ENCODE measurements at places on chromosomes 16 and 17.

DNA sequence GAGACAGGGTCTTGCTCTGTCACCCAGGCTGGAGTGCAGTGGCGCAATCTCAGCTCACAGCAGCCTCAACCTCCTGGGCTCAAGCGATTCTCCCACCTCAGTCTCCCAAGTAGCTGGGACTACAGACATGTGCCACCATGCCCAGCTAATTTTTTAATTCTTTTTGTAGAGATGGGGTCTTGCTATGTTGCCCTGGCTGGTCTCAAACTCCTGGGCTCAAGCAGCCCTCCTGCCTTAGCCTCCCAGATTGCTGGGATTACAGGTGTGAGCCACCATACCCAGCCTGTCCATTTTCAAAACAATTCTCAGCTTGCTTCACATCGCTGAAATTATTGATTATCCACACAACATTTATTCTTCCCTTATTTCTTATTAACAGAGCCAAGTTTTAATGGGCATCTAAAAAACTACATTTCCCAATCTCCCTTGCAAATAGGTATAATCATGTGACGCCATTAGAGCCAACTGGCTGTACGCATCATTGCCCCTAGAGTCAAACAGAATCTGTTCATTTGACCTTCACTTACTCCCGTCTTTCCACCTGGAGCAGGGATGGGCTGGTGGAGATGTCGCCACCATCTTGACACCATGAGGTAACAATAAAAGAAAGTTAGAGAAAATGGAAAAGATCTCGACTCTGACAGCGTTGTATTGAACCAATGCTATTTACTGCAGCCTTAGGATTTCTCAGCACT lies 148.0 kb upstream of the FOXF1 start:
- no peak for DNase-seq

- DNase-seq: no peak
Measured at GRCh38 chr16:63745456-63745855, 1376.4 kb downstream of the CDH11 start.

DNA sequence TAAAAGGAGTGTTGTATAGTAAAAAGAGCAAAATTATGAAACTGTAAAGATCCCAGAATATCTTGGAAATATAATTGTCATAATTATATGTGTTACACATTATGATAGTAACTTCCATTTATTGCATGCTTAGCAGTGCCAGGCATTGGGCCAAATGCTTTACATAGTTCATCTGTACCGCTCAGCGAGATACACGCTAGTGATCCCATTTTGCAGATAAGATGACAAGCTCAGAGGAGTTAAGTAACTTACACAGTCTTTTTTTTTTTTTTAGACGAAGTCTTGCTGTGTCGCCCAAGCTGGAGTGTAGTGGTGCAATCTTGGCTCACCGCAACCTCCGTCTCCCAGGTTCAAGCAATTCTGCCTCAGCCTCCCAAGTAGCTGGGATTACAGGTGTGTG lies 6.8 kb upstream of the EZH1 start:
- DNase-seq: no peak

DNA sequence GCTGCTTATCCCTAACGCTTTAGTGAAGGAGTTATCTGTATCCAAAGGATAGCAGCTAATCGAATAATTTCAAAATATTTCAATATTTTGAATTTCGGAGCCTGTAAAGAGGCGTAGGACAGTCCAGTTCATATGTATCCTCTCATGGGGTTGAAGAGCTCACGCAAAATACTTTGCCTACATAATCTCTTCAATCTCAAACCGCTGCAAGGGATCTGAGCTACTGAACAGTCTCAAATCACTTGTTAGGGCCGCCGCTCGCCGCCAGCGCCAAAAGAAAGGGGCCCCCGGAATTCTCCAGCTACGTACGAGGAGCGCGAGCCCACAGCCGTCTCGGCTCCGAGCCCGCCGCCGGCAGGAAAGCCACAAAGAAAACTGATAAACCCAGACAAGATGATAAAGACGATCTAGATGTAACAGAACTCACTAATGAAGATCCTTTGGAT lies 601 bp upstream of the RFWD3 start:
- DNase-seq: peak; percentile 33

GRCh38 chr17:47162013-47162622 lies 27.0 kb downstream of the CDC27 start:
- no peak for DNase-seq

DNA sequence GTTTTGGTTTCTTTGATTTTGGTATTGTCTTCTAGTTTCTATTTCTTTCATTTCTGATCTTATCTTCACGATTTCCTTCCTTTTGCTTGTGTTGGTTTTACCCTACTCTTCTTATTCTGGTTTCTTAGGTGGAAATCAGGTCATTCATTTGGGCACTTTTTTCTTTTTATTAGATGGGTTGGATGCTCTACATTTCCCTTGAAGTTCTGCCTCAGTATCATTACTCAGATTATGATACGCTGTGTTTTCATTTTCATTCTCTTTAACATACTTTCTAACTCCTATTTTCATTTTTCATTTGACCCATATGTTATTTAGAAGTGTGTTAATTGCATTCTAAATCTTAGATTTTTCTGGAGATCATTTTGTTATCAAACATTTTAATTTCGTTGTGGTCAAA lies 108.6 kb downstream of the IRF8 start:
- DNase-seq: no peak

- DNase-seq: peak; percentile 47
Measured at GRCh38 chr16:3022208-3022683, 1.5 kb downstream of the HCFC1R1 start.

DNA sequence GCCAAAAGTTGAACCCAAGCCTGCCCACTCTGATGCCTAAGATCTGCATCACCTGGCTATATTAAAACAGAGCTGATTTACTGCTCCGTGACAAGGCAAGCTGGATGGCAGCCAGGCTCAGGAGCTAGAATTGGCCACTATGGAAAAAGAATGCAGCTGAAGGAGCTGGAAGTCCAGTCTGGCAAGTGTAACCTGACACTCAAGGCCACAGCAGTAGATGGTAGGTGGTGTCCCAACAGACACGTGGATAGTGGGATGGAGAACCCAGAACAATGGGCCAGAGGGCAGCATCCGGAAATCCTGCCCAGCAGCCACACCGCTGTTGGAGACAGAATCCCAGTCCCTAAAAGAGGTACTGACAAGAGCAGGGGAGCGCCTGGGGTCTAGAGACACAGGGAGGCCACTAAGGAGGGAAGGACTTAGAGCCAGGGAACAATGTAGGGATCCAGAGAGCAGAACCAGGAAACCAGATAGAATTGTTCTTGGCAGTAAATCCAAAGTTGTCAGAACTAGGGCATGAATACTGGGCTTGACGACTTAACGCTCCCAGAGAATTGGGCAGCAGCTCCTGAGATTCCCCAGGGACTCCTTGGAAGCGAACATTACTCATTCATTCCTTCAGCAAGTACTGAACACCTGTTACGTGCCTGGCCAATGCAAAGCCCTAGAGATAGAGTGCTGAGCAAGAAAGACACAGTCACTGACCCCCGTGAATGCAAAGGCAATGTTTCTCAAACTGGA lies 85.7 kb downstream of the CDYL2 start:
- no peak for DNase-seq

GRCh38 chr17:10130263-10130662 lies 68.1 kb downstream of the GAS7 start:
- no peak for DNase-seq

- no peak for DNase-seq
Measured at GRCh38 chr17:34082404-34082803, 172.7 kb upstream of the CCL2 start.

DNA sequence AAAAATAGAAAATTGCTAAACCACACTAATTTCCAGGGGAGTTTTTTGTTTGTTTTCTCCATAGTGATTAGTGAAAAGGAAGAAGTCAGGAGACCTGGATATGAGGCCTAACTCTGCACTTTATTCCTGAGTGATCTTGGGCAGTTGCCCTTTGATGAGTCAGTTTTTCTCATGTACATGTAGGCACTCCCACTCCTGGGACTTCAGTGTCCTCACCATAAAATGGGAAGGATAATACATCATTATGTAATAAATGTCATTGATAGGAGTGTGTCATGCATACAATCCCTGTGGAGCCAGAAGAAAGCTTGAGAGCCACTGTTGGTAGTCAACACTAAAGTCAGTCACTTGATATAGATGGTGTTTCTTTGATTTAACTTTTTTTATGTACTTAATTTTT lies 32.5 kb downstream of the WIPF2 start:
- no peak for DNase-seq

GRCh38 chr16:59259950-59260319 lies 525.8 kb upstream of the GOT2 start:
- no peak for DNase-seq

DNA sequence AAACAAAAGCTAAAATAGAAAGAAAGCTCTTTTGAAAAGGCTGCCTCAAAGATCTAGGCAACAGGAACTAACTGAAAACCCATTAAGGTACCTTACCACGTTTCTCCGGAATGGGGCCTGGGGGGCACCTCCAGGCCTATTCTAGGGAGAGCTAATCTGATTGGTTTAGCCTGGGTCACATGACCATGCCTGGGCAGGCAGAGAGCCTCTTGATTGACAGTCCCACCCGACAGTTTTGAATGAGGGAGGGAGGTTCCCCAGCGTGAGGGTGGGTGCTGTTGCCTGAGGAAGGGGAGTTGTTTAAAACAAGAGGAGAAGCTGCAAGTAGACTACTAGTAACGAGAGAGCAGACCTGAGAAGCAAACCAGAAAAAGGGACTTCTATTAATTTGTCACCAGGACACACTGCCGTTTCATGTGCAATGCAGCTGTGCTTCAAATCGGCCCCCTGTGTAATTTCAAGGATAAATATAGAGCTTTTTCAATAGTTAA lies 143.4 kb upstream of the HS3ST2 start:
- peak; percentile 48 for DNase-seq

DNA sequence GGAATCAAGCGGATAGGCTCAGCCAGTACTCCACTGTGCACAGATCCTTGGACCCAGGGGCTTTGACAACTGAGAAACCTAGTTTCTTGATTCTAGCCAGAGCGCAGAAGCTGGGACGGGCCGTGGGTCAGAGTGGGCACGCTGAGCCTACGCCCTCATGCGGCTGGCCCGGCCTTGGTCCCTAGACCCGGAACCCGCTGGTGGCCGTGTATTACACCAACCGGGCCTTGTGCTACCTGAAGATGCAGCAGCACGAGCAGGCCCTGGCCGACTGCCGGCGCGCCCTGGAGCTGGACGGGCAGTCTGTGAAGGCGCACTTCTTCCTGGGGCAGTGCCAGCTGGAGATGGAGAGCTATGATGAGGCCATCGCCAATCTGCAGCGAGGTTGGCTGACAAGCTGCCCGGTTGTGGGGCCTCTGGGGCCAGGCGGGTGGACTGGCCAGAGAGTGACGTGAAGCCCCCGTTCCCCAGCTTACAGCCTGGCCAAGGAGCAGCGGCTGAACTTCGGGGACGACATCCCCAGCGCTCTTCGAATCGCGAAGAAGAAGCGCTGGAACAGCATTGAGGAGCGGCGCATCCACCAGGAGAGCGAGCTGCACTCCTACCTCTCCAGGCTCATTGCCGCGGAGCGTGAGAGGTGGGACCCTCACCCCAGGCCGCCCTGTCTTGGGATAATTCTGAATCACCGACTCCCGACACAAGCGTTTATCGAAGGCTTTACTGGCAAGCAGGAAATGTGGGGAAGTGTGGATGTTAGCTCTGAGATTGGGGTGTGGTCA lies 946 bp downstream of the STUB1 start:
- DNase-seq: peak; percentile 77

DNA sequence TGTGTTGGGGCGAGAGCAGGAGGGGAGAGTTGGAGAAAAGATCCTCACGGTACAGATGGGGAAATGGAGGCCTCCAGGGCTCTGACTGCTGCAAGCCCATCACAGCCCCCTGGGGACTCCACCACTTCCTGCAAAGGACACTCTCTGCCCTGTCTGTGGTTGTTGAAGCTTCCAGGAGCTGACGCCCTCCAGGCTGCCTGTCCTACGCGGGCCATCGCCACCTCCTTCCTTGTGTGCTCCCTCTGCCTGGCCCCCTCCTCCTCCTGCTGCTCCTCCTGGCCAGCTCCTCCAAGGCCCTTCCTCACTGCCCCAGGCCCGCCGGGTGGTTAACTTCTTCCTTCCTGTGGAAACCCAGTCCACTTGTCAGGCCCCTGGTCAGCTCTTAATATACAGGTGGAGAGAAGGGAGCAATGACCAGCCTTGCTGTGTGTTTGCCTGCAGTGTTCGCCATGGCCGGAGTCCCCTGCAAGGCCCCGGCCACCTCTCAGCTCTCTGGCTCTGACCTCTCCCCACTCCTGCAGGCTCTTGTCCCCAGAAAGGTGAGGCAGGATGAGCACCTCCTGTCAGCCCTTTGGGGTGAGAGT lies 18.4 kb upstream of the STAC2 start:
- no peak for DNase-seq

- DNase-seq: no peak
Measured at GRCh38 chr16:9012848-9013507, 49.3 kb upstream of the USP7 start.

DNA sequence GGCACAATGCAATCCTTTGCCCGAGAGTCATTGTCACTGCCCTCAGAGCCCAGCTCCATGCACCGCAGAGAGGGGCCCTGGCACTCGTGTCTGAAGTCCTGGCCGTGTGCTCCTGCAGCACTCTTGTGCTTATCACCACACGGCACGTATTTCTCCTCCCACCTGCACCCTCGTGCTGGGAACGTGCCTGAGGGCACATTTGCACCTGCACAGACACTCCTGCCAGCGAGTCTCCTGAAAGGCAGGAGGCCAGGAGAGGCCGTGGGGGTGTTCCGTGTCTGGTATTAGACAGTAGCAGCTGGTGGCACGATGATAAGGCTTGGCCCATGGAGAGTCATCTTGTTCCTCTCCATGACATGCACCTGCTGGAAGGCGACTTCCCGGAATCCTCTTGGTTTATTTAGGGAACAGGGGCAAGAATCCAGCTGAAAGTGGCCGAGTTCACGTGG lies 3.4 kb upstream of the ACSF3 start:
- DNase-seq: peak; percentile 56

- DNase-seq: no peak
Measured at GRCh38 chr17:74645010-74645409, 21.5 kb upstream of the CD300E start.

DNA sequence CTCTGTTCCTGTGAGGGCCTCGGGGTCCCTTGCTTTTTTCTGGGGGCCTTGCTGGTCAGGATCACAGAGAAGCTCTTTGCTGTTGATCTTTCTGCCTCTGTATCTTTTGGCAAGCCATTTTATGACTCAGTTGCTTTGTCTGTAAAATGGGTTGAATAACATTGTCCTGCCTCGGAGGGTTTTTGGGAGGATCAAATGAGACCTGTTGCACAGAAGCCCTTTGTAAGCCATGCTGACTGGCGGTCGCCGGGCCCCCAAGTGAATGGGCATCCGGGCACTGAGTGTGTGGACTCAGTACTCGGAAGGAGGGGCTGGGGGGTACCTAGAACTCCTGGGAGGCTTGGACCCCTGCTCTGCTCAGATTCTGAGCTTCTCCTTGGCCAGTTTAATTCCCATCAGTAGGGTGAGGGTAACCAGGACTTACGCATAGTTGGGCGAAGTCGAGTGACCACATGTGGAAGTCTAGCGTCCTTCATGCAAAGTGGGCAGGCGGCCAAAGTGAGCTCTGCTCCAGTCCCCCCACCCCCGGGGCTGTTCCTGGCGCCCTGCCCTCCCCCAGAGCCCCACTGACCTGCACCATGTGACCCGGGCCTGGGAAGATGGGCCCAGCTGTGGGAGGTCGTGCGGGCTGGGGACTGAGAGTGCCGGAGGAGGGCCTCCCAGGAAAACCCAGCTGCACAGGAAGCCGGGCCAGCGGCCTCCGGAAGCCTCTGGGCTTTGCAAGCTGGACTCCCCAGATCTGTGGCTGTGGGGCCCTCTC lies 284.0 kb downstream of the SEC14L1 start:
- peak; percentile 30 for DNase-seq

Data from RPMI8226 (cell line).